ENCODE measurements at places on chromosomes 4 and X.

- no peak for DNase-seq
Measured at GRCh38 chrX:51867626-51868025, 25.8 kb upstream of the MAGED1 start.

- no peak for DNase-seq
Measured at GRCh38 chr4:2387218-2387617, 31.2 kb downstream of the ZFYVE28 start.

DNA sequence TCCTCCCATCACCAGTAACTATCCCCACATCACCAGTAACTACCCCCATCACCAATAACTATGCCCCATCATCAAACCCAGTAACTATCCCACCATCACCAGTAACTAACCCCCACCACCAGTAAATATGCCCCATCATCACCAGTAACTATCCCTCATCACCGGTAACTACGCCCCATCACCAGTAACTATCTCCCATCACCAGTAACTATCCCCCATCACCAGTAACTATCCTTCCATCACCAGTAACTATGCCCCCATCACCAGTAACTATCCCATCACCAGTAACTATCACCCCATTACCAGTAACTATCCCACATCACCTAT lies 2.9 kb downstream of the ASMTL start:
- DNase-seq: no peak

- no peak for DNase-seq
Measured at GRCh38 chr4:20091781-20092180, 159.9 kb upstream of the SLIT2 start.

GRCh38 chr4:138685316-138685715 lies 330.3 kb upstream of the NOCT start:
- DNase-seq: no peak

DNA sequence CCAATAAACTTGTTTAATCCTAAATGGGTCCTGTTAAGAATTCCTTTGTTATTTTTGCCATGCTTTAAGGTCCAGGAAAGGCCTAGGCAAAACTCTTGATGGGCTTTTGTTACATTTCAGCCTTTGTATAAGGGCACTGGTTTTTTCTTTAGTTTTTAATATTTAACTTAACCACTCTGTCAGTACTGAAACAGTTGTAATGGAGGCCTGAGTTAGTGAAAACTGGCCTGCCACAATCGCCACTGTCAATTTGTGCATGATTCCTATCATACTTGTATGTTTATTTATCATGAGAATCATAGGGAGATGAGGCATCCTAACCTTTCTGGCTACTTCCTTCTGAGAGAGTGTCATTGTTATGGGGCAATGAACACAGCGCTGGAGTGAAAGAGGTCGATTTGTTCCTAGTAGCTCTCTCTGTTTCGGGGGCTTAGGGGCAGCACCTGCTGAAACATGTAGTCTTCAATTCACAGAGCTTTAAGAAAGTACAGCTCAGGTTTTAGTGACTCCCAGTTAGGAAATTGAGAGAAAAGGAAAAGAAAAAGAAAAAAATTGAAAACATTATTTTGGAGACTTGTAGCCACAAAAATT lies 393.8 kb upstream of the FSTL5 start:
- DNase-seq: no peak

- no peak for DNase-seq
Measured at GRCh38 chrX:15820106-15821073, 30.1 kb downstream of the ZRSR2 start.

- DNase-seq: no peak
Measured at GRCh38 chr4:143133977-143134376, 50.7 kb upstream of the USP38 start.

GRCh38 chr4:139042981-139043460 lies 27.4 kb downstream of the NOCT start:
- DNase-seq: no peak

DNA sequence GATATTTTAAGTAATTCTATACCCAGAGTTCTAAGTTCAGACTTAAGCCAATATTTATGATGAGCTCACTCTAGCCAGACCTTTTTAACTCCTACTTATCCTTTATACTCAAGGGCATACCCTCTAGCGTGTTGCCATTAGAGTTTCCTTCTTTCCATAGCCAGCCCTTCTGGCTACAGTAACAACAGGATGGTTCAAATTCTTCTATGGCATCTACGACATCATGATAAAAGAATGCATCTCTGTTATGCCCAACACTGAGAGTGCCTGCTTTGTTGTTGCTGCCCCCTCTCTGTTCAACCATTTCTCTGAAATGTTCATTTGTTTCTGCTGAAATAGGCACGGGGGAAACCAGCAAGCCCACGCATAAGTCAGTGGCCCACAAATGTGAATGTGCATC lies 104.5 kb downstream of the UBE2NL start:
- no peak for DNase-seq

DNA sequence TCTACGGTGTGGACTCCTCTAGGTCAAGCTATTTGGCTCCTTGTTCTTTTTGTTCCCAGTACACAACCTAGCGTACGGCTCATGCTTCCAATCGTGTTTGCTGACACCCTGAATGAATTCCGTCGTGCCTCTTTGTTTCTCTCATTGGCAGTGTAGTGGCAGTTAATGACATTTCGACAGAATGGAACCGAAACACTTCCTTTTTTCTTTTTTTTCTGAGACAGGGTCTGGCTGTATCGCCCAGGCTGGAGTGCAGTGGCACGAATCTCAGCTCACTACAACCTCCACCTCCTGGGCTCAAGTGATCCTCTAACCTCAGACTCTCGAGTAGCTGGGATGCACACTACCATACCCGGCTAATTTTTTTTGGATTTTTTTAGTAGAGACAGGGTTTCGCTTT lies 113.3 kb upstream of the ATP6AP2 start:
- DNase-seq: no peak

DNA sequence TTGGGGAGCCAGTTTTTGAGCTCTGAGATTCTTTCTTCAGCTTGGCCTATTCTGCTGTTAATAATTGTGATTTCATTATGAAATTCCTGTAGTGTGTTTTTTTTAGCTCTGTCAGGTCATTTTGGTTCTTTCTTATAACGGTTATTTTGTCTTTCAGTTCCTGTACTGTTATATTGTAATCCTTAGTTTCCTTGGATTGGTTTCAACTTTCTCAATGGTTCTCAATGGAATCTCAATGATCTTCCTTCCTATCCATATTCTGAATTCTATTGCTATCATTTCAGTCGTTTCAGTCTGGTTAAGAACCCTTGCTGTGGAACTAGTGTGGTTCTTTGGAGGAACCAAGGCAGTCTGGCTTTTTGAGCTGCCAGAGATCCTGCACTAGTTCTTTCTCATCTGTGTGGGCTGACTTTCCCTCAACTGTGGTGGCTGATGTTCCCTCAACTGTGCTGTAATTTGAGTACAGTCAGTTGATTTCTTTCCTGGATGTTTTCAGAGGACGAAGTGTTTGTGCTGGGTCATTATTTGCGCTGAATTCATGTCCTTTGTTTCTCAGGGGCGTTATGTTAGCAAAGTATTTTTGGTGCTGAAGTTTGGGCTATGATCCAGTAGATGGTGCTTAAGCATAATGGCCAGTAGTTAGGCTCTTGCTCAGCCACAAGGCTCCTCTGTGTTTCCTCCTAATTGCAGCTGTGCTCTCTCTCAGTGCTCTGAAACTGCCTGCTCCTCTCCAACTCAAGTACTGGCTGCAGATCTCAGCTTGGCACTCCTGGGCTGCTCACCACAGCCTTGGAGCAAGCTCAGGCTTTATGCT lies 27.5 kb downstream of the ENPEP start:
- DNase-seq: no peak

DNA sequence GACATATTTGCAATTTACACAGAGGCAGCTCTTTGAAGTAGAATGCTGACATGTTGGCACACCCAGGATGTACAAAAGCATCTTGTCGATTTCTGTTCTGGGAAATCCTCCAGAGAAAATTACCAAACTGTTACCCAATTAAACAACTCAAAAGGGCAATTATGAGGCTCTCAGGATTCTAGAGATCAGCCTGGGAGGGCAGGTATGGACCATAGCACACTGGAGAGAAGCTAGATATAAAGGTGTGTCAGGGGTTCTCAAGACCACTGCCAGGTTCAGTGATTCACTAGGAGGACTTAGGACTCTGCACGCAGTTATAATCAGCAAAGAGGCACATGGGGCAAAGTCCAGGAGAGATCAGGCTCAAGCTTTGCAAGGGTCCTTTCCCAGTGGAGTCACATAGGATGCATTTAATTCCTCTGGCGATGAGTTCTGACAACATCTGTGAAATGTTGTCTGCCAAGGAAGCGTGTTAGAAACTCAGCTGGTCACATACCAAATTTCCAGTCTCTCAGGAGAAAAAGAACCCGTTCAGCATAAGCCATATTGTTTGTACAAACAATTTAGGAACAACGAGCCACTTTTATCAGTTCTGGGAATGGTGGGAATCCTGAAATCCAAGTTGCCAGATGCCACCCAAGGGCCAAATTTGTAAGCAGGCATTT lies 100.8 kb downstream of the SYTL5 start:
- no peak for DNase-seq

- no peak for DNase-seq
Measured at GRCh38 chr4:180449395-180449956, 1793.7 kb upstream of the TENM3 start.

DNA sequence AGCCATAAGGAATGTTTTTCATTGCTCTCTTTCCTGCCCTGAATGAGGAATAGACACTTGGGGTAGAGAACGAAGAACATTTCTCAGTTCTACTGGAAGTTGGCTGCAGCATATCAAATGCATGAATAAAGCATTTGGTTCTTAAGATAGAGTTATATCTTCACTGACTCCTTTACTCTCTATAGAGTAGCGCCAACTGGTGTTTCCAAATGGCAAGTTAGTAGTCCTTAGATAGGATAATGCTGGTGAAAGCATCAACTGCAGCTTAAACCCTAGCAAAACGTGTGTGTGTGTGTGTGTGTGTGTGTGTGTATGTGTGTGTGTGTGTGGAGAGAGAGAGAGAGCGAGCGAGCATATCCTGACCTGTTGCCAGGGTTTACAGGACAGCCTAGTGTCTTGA lies 62.2 kb upstream of the FRMPD4 start:
- DNase-seq: no peak

DNA sequence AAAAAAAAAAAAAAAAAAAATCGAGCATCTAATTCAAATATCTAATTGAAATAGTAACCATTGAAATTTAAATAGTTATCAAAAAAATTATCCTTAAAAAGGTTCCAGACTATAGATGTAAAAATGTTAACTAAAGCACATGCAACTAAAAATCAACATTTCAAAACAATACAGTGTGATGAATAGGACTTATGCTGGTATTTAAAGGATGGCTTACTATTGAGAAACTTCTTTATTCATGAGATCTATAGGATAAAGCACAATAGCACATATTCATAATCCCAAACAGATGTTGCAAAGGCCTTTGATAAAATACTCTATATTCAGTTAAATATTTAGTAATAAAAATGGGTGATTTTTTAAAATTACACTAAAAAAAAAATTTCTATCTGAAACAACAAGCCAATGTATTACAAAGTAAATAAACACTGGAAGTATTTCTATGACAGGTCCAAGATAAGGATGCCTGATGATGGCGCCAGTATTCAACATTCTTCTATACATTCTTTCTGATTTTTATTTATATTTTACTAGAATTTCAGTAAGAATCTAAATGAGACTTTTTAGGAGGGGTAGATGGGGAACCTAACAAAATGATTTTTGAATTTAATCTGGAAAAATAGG lies 26.3 kb downstream of the DCLK2 start:
- no peak for DNase-seq

DNA sequence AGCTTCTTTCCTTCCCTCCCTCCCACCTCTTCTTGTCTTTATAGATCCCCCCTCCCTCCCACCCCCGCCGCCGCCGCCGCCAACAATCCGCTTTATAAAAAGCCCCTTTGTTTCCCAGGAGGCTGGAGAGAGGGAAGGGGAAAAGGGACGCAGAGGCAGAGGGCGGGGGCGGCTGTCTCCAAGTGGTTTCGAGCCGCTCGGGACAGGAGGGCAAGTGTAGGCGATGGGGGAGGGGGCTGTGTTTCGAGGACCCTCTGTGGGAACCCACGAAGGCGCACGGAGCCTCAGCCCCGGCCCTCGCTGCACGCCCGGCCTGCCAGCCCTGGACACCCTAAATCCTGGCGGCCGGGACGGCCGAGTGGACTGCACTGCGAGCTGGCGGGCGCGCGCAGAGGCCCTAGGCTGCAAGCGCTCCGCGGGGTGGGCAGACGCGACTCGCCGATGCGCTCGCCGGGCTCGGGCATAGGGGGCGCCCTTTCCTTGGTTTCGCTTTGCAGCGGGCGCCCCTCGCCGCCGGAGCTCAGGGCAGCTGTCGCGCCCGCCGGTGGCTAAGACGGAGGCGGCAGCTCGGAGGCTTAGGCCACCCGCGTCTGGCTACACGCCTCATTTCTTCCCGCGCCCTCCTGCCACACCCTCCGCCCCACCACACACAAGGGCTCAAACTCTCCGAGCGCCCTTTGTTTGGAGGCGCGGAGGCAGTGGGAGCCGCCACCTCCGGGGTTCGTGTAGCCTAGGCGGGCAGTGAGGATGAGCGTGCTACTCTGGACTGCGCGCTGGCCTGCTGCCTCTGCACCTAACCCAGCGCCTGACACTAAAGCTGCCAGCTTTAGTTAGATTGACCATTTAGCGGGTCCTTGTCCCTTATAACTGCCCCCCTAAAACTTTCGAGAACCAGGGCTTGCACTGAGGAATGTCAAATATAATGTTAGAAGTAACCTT lies 2.2 kb downstream of the MAMLD1 start:
- DNase-seq: peak; percentile 2

GRCh38 chrX:98405376-98405775 lies 1521.7 kb downstream of the RPA4 start:
- DNase-seq: no peak

DNA sequence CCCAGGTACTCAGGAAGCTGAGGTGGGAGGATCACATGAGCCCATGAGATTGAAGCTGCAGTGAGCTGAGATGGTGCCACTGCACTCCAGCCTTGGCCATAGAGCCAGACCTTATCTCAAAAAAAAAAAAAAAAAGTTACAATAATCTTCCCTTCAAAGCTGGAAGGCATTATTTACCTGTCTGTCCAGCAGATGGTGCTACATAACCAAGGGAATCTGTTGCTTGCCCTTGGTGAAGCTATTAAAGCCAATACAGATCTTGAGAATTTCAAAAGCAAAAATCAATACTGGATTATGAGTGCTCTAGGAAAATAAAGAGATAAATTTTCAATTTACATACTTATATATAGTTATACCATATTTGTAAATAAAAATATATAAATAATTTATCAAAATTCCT lies 25.9 kb downstream of the PKD2 start:
- DNase-seq: no peak

DNA sequence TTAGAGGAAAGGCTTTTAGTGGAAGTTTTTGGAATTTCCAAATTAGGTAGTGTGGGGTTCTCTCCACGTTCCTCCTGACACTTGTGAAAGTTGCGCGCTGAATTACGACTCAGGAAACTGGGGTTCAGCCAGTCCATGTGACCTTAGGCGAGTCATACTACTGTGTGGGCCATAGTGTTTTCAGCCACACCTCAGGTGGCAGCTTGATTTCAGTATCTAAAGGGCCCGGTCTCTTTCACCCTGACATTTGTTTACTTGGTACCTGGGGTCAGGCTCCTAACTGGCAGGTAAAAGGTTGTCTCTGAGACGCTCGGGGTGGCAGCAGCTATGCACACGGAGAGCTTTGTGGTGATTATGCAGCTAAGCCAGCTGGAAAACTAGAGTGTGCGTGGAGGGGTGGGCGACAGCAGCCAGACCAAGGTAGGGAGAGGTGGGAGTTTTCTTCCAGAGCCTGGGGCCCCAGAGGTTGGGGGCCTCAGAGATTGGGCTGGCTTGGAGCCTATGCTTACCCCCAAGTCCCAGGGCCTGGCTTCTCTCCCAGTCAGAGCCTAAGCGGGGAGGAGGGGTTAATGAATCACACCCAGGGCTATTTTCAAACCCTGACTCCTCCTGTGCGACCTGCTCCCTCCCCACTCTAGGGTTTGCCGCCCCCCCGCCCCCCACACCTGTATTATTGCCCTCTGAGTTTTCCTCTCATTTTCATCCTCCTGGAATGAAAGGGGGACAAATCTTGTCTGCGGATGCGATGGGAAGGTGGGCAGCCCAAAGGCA lies 47.2 kb downstream of the STARD8 start:
- no peak for DNase-seq

Data from activated naive CD4-positive, alpha-beta T cell (primary cell).